ENCODE measurements at places on chromosomes 1 and 21. TPM values are rescaled to one million over a fixed set of nuclear protein-coding genes. Genes with fewer than 3 reads are reported as not detected.
A peak's percentile ranks its signal among the peaks of the same experiment; 100 is the strongest.

GRCh38 chr1:117436513-117436912, 69.3 kb downstream of the MAN1A2 start:
- no peaks in the 10 kb centered on the region for H3K36me3 ChIP-seq
- H3K27me3 ChIP-seq, result no peaks in the 10 kb centered on the region

DNA sequence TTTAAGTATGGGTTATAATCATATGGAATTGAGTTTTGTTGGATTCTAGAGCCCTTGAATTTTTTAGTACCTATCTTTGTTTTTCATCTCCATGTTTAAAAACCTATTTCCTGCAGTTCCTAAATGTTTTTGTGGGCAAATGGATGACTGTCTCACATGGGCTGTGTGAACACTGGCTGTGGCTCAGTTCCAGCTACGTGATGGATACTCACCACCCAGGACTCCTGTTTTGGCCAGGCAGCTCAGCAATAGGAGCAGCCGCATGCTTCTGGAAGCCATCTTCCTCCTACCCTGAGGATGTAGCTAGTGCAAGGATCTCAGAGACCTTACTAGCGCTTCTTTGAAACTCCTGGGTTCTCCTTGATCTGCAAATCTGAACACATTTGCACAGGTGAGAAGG, 2.8 kb downstream of the REG4 start:
- no peak overlapping the region for H3K4me3 ChIP-seq
- DNase-seq, result no peak
- H3K27me3 ChIP-seq, result no peaks in the 10 kb centered on the region
- H3K27ac ChIP-seq, result no peak overlapping the region
- H3K36me3 ChIP-seq, result no peaks in the 10 kb centered on the region

DNA sequence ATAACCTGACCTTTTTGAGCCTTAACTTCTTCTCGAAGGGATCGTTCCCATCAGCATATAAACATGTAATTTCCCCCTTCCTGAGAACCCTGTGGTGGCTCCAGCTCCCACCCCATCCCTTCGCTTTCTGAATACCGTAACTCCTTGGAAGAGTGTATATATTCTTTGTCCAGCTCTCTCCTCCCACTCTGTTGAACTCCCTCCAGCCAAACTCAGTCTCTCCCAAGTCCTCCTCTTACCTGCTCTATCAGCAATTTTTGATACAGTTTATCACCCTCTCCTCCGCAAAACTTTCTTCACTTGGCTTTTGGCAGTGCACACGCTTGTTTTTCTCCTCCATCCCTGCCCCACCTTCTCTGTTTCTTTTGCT, 109.9 kb upstream of the SLC25A33 start:
- peak overlapping the region; percentile 51 for H3K4me3 ChIP-seq
- H3K27ac ChIP-seq, result peak overlapping the region; percentile 85
- H3K27me3 ChIP-seq, result no peaks in the 10 kb centered on the region
- no peak for DNase-seq

DNA sequence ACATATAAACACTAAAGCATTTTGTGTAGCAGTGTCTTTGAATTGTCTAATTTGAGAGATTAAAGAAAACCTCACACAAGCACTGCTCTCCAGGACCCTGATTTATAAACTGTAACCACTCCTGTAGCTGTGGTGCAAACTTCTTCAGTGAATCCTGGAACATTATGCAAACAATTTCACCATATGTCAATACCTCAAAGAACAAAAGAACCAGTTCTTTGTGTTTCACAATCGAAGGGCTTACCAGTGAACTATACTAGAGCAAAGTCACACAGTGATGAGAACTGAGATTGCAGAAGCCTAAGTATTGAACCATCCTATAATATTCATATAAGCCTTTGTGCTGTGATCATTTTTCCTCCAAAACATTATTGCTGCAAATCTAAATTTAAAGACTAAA, 21.5 kb downstream of the DPH5 start:
- no peak overlapping the region for H3K4me3 ChIP-seq
- H3K4me1 ChIP-seq, result no peaks in the 10 kb centered on the region
- no peaks in the 10 kb centered on the region for H3K27me3 ChIP-seq
- peaks cover 6% of the 10 kb centered on the region for H3K36me3 ChIP-seq
- no peak overlapping the region for H3K27ac ChIP-seq
- DNase-seq, result peak; percentile 3

- peak overlapping the region; percentile 97 for H3K27ac ChIP-seq
- H3K4me3 ChIP-seq, result no peak overlapping the region
These were observed 252.4 kb downstream of the TOMM20 start for GRCh38 chr1:234875953-234876855.

- no peaks in the 10 kb centered on the region for H3K27me3 ChIP-seq
- no peaks in the 10 kb centered on the region for H3K36me3 ChIP-seq
- no peak for DNase-seq
- no peak overlapping the region for H3K27ac ChIP-seq
These were observed 52.3 kb upstream of the INSL5 start for GRCh38 chr1:66853379-66853778.

Gene SPOCD1
- polyA plus RNA-seq, result not detected

Gene CTNNBIP1
- polyA plus RNA-seq, result 19.5 TPM

Gene OR2T35
- polyA plus RNA-seq, result not detected

Gene SPRR2A
- 2.0 TPM for polyA plus RNA-seq

Gene RCC1
- 31.1 TPM for polyA plus RNA-seq

Gene AKNAD1
- polyA plus RNA-seq, result 0.03 TPM

Gene PPIH
- polyA plus RNA-seq, result 53.2 TPM

Gene ARHGEF16
- polyA plus RNA-seq, result 117 TPM

Gene NR1I3
- polyA plus RNA-seq, result 0.28 TPM

Gene ADPRS
- polyA plus RNA-seq, result 33.8 TPM

Data from small intestine (tissue), 16 donors.